Activated CD8-positive, alpha-beta memory T cell treated with anti-CD3 and anti-CD28 coated beads, Interleukin-2, amount 50 U/mL, for 4 hours (primary cell): ENCODE measurements at places on chromosomes 6 and 20.

- no peak for DNase-seq
These were observed 11.3 kb upstream of the RBM24 start for GRCh38 chr6:17269840-17270239.

DNA sequence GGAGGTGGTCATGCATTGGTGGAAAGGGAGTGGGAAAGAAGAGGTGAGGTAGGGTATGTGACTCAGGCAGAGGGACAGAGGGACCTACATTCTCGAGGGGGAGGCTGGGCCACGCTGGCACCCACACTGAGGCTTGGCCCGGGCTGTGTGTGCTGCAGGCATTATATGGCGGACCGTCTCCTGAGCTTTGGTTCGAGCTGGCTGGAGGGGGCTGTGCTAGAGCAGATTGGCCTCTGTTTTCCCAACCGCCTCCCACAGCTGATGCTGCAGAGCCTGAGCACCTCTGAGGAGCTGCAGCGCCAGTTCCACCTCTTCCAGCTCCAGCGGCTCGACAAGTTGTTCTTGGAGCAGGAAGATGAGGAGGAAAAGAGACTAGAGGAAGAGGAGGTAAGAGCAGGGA lies 23.4 kb downstream of the DNPH1 start:
- DNase-seq: no peak

GRCh38 chr20:59152559-59153354 lies 10.9 kb upstream of the ZNF831 start:
- no peak for DNase-seq

- no peak for DNase-seq
These were observed 15.4 kb downstream of the SYNJ2 start for GRCh38 chr6:157996918-157997702.

- peak; percentile 56 for DNase-seq
These were observed 1.5 kb downstream of the ZNFX1 start for GRCh38 chr20:49276161-49276960.

DNA sequence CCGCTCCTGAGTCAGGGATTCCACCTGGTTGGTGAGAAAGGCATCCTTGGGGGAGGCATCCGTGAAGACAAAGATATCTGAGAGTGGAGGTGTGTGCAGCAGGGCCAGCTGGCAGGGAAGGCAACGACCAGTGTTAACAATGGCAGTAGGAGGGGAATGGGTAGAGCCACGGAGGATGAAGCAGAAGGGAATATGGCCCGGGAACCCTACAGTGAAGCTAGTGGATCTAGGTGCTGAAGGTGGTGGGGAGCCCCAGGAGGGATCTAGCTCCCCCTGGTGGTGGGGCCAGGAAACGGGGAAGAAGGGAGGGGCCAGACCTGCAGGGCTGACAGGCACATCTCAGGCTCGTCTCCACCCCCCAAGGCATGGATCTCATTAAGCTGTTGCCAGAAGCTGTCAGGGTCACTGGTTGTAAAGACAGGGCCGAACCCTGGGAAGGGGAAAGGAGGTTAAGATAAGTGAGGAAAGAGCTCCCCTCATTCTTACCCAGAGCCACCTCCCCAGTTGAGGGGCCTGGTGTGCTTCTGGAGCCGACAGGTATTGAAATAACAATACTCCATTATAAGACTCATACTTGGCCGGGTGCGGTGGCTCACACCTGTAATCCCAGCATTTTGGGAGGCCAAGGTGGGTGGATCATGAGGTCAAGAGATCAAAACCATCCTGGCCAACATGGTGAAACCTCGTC lies 7.3 kb downstream of the VWA7 start:
- peak; percentile 78 for DNase-seq

DNA sequence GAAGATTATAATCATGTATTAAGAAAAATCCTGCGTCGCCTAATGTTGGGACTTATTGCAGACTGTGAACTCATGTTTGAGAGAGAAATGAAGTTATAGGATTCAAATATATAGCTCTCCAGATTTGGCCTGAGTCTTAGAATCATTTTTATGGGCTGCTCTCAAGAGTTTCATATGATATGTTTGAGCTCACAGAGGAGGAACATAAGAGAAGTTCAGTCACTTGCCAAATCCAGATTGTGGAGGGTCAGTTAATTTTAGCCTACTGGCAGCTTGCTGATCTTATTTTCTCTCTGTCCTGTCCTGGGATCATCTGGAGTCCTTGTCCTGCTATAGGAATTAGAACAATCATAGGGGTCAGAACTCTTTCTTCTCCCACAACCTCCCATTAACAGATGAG lies 186.1 kb upstream of the SUPT3H start:
- DNase-seq: no peak

GRCh38 chr6:5398530-5398929 lies 137.2 kb downstream of the FARS2 start:
- DNase-seq: no peak

- no peak for DNase-seq
These were observed 1303.5 kb upstream of the CITED2 start for GRCh38 chr6:140677781-140678528.

GRCh38 chr6:136772685-136773472 lies 19.4 kb downstream of the MAP3K5 start:
- DNase-seq: no peak

- no peak for DNase-seq
These were observed 49.8 kb upstream of the FANCE start for GRCh38 chr6:35402136-35402855.

DNA sequence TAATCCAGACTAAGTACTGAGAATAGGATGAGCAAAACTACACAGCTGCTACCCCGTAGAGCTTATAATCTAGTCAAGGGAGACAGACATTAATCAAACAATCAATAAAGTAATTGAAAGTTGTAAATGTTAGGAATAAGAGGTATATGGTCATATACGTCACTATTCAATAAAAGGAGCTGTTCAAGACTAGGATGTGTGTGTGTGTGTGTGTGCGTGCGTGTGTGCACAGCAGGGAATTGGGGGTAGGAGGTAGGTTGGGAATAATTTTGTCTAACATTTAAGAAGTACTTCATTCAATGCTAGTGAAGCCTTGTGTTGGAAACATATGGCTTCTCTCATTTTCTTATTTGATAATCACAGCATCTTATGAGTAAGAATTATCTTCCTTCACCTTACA lies 41.8 kb downstream of the SESN1 start:
- no peak for DNase-seq

DNA sequence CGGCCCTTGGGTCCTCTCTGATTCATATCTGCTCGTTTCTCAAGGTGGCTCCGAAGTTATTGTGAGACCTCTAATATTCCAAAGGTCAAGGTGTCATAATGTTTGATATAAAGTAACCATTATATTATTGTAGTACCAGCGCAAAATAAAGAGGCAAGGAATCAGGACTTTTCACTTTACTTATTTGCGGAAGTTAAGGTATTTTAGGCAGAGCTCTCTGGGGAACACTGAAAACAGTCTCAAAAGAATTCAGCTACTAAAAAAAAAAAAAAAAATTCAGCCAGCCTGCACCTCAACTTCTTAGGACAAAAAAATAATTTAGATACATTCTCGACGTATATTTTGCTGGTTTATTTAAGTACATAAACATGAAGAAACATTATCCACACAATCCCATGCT lies 2.4 kb downstream of the OSER1 start:
- no peak for DNase-seq

DNA sequence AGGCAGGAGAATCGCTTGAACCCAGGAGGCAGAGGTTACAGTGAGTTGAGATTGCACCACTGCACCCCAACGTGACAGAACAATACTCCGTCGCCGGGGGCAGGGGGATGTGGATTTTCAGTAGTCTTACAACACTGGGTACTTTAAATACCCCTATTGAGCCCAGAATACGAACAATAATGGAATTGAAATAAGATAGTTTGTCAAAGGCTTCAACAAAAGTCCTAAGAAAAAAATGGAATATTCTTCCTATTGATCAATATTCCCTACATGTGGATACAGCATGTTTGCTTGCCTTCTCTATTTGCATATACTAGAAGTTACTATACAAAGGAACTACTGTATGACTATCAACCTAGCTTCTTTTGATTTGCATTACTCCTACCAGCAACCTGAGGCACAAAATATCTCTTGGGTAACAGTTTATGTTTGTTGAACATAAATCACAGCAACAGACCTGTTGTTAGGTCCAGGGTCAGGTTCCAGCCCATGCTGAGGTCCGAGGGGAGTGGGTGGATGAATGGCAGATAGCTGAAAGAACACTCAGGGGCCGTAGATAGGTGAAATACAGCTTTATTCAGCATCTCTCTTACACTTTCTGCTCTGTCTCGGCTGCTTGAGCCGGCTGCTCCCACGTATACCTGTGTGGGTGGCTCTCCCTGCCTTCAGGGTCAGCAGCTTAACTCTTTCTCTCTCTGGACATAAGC lies 23.8 kb downstream of the MAN1A1 start:
- DNase-seq: no peak
